ENCODE measurements at places on chromosomes 4 and X.

GRCh38 chr4:11106759-11107158 lies 321.9 kb downstream of the HS3ST1 start:
- no peak for DNase-seq

DNA sequence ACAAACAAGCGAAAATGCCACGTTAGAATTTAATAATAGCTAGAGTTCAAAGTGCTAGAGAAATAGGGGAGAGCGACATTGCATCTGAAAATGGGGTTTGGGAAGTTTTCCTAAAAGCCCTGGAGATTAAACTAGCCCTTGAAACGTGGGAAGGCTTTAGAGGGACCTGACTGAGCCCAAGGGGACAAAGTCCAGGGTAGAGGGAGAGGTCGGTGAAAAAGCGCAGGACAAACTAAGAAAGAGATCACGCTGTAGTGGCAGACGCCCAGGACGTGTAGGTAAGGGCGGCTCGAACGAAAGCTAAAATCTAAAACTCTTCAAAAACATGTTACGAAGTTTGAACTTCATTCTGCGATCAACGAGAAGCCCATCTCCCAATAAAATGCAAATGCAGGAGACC lies 1.1 kb upstream of the ATP11C start:
- DNase-seq, result no peak

DNA sequence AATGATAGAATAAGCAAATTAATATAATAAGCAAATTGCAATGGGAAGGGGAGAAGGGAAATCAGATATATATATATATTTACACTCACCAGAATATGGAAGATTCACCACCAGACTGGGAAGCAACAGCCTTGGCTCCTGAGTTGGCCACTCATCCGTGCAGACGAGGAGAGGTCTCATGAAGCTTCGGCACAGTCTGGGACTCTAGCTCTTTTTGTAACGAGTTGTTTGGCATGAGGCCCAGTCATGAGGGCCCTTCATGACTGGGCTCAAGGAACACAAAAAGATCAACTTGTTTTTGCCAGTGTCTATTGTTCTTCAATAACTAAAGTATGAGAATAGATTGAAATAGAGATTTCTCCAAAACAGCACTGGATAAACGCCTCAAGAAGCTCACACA lies 176.4 kb downstream of the ADGRA3 start:
- no peak for DNase-seq

- DNase-seq, result peak; percentile 68
These were observed 2.2 kb downstream of the PCDH10 start for GRCh38 chr4:133151341-133151690.

DNA sequence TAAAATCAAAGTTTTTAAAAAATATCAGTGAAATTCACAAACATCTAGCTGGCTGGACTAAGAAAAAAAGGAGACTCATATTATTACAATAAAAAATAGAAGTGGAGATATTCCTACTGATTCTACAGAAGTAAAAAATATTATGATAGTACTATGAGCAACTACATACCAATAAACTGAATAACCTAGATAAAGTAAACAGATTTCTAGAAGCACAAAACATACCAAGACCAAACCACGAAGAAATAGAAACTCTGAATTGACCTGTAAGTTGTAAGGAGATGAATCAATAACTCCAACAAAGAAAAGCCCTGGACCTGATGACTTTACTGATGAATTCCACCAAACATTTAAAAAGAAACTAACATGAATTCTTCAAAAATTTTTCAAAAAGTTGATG lies 867.3 kb downstream of the PCDH18 start:
- no peak for DNase-seq

Measured in right kidney (tissue), 9 donors.